ENCODE measurements at places on chromosomes 16 and 17.
A peak's percentile ranks its signal among the peaks of the same experiment; 100 is the strongest.

- ATAC-seq, result no peak
These were observed 17.2 kb downstream of the CYTH1 start for GRCh38 chr17:78764871-78765270.

DNA sequence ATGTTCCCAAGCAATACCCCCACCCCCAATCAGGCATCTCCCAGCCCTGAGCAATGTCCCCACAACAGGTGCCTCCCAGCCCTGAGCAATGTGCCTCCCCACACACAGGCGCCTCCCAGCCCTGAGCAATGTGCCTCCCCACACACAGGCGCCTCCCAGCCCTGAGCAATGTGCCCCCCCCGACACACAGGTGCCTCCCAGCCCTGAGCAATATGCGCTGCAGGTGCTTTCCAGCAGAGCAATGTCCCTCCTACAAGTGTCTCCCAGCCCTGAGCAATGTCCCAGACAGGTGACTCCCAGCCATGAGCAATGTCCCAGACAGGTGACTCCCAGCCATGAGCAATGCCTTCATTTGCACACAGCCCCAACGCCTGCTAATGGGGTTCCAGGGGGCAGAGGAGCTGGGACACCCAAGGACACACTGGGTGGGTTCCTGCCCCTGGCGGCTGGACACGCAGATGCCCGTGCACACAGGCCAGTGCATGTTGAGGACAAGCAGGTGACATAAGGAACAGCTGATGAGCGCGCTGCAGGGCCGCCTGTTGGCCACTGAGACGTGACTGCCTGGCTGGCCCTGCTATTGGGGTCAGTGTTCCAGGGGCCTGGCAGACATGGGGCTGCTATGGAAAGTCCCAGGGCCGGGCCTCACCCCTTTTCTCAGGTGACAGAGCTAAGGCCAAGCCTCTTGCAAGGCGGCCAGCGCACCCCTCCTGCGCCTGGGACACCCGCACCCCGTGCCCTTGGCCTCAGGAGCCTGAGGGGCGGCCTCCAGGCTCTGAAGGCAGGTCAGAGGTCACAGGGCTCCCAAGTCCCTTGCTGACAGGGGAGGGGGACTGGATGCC is 26.9 kb upstream of the PABPN1L start:
- peak; percentile 66 for ATAC-seq

DNA sequence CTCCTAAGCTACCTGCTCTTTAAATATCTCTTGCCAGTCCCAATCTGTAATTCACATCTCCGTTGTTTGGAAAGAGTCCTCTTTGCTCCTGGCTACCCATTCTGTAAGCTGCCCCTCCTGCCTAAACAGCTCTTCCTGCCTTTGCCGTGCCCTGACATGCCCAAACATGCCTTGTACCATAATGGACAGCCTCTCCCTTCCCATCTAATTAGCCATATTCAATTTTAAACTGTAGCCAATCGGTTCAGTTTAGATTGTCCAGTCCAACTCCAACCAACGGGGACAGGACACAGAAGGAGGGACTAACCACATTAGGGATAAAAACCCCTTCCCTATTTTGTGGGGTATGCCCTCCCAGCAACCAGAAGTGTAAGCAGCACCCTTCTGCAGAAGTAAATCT is 30.6 kb upstream of the CLEC3A start:
- ATAC-seq, result no peak

- ATAC-seq, result peak; percentile 62
These were observed 5.0 kb downstream of the CORO6 start for GRCh38 chr17:29617481-29618271.

- ATAC-seq, result no peak
These were observed 1.7 kb downstream of the ACSM5 start for GRCh38 chr16:20411055-20411454.

- ATAC-seq, result no peak
These were observed 63.5 kb upstream of the PHOSPHO1 start for GRCh38 chr17:49294122-49294521.

GRCh38 chr17:22286337-22287041 is 594.2 kb downstream of the KCNJ18 start:
- ATAC-seq, result no peak

- no peak for ATAC-seq
These were observed 256.0 kb upstream of the CACNG5 start for GRCh38 chr17:66578781-66579489.

GRCh38 chr17:33292981-33293867 is at the start of gene ASIC2:
Gene ASIC2 (minus strand): TSS chr17:33293295.
- ATAC-seq, result peak; percentile 45

DNA sequence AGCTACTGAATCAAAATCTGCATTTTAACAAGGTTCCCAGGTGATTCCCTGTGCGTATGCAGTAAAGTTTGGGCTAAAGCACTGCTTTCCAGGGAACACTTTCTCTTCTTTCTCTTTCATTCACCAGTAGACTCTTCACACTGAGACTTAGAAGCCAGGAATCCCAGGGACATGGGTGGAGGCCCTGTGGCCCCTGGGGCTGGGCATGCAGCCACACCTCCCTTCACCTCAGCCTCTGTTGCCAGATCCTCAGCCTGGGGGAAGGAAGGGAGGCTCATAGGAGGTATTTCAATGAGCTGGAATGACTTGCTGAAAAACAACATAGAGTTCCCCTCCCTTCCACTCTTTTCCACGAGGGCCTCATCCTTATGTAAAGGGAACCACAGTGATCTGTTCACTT is 1.2 kb downstream of the G6PC3 start:
- ATAC-seq, result peak; percentile 65

DNA sequence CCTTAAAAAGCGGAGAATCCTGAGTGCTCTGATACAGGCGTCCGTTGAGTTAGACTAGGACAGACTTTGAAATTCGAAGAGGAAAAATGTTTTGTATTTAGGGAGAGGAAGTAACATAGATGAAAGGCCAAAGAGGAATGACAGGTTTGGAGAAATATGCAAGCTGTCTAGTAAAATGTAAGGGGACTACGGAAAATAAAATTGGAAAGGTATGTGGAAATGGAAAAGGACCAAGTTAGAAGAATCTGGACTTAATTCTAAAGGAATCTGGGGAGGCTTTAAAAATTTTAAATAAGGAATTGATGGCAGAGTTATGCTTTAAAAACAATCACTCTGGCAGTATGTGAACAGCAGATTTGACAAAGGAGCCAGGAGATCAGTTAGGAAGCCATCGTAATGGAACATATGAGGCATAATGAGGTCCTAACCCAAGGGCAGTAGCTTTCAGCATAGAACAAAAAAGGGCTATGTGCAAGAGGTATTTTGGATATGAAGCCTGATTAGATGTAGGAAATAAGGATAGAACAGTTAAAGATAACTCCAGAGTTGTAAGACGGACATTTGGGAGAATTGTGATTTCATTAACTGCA is 38.3 kb downstream of the CYB561 start:
- no peak for ATAC-seq

GRCh38 chr17:66755944-66756290 is 79.0 kb upstream of the CACNG5 start:
- ATAC-seq, result no peak

GRCh38 chr16:66293207-66293735 is 73.2 kb upstream of the CDH5 start:
- ATAC-seq, result no peak

DNA sequence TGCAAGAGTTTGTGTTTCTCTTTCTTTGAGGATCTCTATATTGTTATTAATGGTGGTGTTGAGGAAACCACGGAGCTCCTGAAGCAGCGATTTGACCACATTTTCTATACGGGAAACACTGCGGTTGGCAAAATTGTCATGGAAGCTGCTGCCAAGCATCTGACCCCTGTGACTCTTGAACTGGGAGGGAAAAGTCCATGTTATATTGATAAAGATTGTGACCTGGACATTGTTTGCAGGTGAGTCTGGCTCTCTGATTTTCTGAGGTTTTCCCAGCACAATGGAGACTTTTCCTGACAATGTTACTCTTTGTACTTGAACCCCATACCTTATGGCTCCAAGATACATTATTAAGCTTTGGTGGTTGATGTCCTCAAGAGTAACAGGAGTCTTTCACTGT is 7.8 kb downstream of the ALDH3A2 start:
- ATAC-seq, result no peak

- ATAC-seq, result no peak
These were observed 18.1 kb downstream of the KATNB1 start for GRCh38 chr16:57753448-57754353.

DNA sequence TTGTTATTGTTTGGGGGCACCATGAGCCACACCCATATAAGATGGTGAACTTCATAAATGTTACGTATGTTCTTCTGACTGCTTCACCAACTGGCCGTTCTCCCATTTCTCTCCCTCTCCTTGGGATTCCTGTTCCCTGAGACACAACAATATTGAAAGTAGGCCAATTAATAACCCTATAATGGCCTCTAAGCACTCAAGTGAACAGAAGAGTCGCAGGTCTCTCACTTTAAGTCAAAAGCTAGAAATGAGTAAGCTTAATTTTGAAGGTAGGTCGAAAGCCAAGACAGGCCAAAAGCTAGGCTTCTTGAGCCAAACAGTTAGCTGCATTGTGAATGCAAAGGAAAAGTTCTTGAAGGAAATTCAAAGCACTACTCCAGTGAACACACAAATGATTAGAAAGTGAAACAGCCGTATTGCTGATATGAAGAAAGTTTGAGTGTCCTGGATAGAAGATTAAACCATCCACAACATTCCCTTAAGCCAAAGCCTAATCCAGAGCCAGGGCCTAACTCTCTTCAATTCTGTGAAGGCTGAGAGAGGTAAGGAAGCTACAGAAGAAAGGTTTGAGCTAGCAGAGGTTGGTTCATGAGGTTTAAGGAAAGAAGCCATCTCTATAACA is 25.8 kb downstream of the HLF start:
- ATAC-seq, result no peak

- ATAC-seq, result no peak
These were observed 1.6 kb downstream of the VAT1L start for GRCh38 chr16:77790009-77790372.

DNA sequence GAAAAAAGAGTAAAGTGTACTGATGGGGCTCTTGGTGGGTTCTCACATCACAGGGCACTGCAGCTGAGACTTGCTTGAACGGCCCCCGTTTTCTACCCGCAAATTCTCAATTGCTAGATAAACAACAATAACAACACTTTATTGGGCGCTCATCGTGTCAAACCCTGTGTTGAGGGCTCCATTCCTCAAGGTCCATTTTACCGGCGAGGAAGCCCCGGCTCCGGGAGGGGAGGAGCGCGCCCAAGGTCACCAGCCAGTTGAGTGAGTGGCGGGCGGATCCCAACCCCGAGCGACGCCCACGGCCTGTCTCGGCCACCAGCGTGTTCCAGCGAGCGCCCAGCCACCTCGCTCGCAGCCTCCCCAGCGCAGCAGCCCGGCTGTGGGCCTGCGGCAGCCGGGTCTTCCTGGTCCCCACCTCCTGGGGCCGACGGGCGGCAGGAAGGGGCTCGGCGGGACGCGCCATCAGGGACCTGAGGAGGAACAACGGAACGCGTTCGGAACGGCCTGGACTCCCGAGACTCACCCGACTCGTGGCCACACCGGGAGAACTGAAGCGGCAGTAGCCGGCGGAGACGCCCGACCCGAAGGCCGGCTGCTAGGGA is 373 bp downstream of the CMC2 start:
- peak; percentile 64 for ATAC-seq

DNA sequence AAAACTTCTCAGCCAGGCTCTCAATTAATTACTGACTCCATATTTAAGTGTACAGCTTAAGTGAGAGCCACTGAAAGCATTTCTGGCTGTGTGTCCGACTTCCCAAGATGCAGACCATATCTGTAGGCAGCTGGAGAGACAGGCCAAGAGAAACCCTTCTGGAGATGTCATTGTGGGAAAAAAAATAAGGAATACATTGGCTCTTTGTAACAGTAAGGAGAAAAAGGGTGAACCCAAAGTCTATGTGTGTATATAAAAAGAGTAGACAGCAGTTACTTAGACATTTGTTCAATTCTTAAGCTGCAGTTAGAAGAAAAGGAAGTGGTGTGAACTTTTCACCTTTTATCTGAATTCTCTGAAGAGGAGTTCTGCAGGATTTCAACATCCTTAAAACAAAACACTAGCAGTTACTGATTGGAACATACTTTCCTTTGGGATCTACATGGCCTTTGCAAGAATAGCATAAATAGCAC is 21.7 kb downstream of the FAM117A start:
- no peak for ATAC-seq

DNA sequence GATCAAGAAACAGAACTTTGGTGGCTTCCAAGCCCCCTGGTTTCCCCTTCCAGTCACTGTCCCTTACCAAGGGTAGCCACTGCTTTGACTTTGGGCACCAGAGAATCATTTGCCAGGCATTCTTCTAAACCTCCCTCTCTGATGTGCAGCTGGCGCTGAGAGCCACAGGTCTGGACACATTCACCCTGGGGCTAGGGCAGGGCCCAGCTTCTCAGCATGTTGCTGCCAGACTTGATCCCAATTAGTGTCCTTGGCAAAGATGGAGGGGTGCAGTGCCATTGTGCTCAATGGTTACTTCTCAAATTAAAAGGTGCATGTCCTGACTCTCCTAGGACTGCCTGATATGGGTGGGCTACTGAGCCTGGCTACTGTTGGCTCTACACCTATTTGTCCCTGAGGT is 7.6 kb upstream of the SLC47A2 start:
- peak; percentile 77 for ATAC-seq

GRCh38 chr17:323721-324571 is 28.7 kb downstream of the RPH3AL start:
- ATAC-seq, result no peak

DNA sequence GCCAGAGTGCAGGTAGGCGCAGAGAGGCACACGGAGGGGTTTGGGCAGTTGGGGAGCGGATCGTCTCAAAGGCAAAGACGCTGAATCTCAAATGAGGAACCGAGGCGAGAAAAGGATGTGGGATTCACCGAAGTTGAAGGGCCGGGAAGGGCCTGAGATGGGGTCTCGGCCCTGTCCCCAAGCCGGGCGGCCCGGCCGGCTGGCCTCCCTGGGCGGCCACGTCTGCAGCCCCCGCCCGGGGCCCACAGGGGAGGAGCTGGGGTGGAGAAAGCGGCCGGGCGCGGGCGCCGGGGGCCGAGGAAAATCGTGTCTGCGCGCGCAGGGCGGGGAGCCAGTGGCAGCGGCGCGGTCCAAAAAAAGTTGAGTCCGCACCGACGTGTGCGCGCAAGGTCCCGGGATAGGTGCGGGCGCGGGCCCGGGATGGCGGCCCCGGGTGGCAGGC is 458 bp downstream of the SLC12A4 start:
- peak; percentile 10 for ATAC-seq

- peak; percentile 56 for ATAC-seq
These were observed 73.0 kb downstream of the ANKRD11 start for GRCh38 chr16:89417352-89417751.

DNA sequence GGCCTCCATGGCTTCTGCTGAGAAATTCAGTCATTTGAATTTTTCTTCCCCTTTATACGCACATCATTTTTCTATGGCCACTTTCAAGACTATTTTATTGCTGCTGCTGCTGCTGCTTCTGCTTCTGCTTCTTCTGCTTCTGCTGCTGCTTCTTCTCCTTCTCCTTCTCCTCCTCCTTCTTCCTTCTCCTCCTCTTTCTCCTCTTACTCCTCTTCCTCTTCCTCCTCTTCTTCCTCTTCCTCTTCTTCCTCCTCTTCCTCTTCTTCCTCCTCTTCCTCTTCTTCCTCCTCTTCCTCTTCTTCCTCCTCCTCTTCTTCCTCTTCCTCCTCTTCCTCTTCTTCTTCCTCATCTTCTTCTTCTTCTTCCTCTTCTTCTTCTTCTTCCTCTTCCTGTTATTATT is 22.4 kb downstream of the CPD start:
- no peak for ATAC-seq

Data from esophagus mucosa (tissue), 1 donor.